ENCODE measurements at places on chromosomes 4 and X.

- no peak for DNase-seq
- no peak overlapping the region for H3K4me3 ChIP-seq
- peaks cover 2% of the 10 kb centered on the region for H3K27me3 ChIP-seq
- H3K27ac ChIP-seq: no peak overlapping the region
- H3K4me1 ChIP-seq: peaks cover 3% of the 10 kb centered on the region
Measured at GRCh38 chr4:81378386-81378785, 93.3 kb downstream of the RASGEF1B start.

- peak; percentile 66 for DNase-seq
- H3K4me1 ChIP-seq: peaks cover 6% of the 10 kb centered on the region
- peak within 1 kb of the TSS; percentile 1 for H3K27ac ChIP-seq
- no peaks in the 10 kb centered on the region for H3K36me3 ChIP-seq
- H3K4me3 ChIP-seq: peak within 1 kb of the TSS; percentile 65
- H3K27me3 ChIP-seq: no peaks in the 10 kb centered on the region
Measured at GRCh38 chrX:101617211-101618191, at the start of gene ARMCX6. Gene ARMCX6, minus strand, starts transcription at chrX:101618000. Its CDS starts 1,380 bp downstream, at chrX:101616620.

- H3K27ac ChIP-seq: no peak overlapping the region
- no peaks in the 10 kb centered on the region for H3K4me1 ChIP-seq
- H3K36me3 ChIP-seq: peaks cover 17% of the 10 kb centered on the region
- no peaks in the 10 kb centered on the region for H3K27me3 ChIP-seq
- no peak overlapping the region for H3K4me3 ChIP-seq
Measured at GRCh38 chr4:13455411-13455810, 28.7 kb downstream of the RAB28 start.

DNA sequence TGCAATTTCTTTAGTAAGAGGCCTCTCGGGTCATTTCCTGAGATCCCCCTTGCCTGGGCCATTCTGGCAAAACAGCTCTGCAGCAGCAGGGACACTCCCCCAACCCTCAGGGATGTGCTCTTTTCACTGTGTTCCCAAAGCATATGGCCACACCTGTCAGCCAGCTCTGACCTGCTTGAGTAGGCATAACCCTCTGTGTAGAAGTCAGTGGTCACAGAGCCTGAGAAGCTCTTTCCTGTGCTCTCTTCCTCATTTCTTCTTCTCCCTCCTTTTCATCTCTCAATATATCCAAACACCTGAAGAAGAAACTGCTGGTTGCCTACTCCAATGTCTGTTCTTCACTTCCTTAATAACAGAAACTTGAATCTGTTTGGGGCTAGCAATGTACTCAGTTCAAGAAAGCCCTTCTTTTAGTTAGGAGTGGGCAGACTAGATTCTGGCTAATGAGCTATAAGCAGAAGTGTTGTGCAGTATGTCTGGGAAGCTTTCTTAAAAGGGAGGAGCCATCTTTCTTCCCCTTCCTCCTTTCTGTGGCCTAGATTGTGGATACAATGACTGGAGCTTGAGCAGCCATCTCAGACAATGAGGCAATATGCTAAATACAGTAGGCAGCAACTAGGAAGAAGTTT lies 73.3 kb downstream of the PRPS1 start:
- H3K27ac ChIP-seq: peak overlapping the region; percentile 72
- DNase-seq: no peak
- H3K27me3 ChIP-seq: no peaks in the 10 kb centered on the region
- no peaks in the 10 kb centered on the region for H3K36me3 ChIP-seq

DNA sequence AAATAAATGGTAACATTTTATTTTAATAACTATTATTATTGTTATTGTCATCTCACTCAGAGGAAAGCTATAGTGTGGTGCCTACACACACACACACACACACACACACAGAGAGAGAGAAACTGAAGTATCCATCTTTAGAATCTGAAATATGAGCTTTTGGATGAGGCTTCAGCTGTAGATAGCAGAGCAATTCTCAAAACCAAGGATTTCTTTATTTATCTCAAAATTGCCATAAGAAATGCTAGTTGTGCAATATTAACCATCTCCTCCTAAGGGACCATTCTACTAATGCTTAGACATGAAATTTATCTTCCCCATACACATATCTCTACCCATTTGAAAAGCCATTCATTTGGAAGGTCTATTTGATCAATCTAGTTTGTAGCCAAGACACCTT lies 50.1 kb upstream of the SGMS2 start:
- no peaks in the 10 kb centered on the region for H3K4me1 ChIP-seq
- no peaks in the 10 kb centered on the region for H3K36me3 ChIP-seq
- no peaks in the 10 kb centered on the region for H3K27me3 ChIP-seq
- H3K27ac ChIP-seq: no peak overlapping the region

- H3K36me3 ChIP-seq: no peaks in the 10 kb centered on the region
- H3K27ac ChIP-seq: no peak overlapping the region
- H3K4me3 ChIP-seq: no peak overlapping the region
- DNase-seq: no peak
- H3K27me3 ChIP-seq: no peaks in the 10 kb centered on the region
Measured at GRCh38 chr4:107279733-107280132, 243.6 kb upstream of the DKK2 start.

DNA sequence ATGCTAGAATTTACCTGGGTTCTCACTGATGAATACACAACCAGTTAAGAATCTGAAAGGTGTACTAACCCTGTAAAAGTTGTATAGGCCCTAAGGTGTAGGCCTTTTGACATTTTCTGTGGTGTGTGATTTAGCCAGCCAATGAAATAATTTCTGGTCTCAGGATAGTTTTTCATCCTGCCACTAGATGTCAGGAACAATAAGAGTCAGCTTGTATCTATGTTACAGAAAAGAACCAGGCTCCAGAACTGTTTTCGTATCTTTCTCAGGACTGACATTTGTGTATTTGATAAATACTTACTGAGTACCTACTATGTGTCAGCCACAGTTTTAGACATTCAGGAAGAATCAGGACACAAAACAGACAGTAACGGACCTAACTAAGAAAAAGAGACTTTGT lies 673.6 kb upstream of the TENM3 start:
- no peak overlapping the region for H3K27ac ChIP-seq
- no peak overlapping the region for H3K4me3 ChIP-seq
- no peaks in the 10 kb centered on the region for H3K4me1 ChIP-seq
- H3K27me3 ChIP-seq: no peaks in the 10 kb centered on the region
- no peaks in the 10 kb centered on the region for H3K36me3 ChIP-seq

DNA sequence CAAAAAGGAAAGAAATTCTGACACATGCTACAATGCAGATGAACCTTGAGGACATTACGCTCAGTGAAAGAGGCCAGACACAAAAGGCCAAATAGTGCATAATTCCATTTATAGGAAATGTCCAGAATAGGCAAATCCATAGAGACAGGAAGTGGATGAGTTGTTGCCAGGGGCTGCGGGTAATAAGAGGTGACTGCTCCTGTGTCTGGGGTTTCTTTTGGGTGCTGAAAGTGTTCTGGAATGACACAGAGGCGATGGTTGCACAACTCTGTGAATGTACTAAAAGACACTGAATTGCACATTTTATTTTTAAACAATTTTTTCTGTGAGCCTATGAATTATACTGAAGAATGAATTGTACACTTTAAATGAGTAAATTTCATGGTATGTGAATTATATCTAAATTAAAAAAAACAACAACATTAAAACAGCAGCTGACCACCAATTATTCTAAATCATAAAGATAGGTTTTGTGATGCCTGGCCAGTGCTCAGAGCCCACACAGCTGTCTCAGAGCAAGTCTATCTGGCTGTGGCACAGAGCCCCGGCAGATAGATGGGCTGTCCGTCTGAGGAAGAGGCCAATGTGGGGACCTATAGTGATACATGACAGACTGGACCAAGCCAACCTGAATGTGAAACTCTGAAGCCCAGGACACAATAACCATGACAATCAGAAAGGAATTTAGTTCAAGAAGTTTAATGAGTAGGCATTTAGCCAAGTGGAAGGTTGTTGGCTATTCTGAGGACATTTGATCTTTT lies 23.5 kb upstream of the IRAK1 start:
- DNase-seq: no peak
- H3K4me3 ChIP-seq: no peak overlapping the region
- H3K27ac ChIP-seq: no peak overlapping the region
- no peaks in the 10 kb centered on the region for H3K27me3 ChIP-seq
- H3K36me3 ChIP-seq: no peaks in the 10 kb centered on the region

GRCh38 chr4:151753056-151753455 lies 7.8 kb downstream of the GATB start:
- H3K27me3 ChIP-seq: no peaks in the 10 kb centered on the region
- peaks cover 14% of the 10 kb centered on the region for H3K36me3 ChIP-seq
- DNase-seq: no peak
- H3K4me3 ChIP-seq: no peak overlapping the region
- no peak overlapping the region for H3K27ac ChIP-seq

DNA sequence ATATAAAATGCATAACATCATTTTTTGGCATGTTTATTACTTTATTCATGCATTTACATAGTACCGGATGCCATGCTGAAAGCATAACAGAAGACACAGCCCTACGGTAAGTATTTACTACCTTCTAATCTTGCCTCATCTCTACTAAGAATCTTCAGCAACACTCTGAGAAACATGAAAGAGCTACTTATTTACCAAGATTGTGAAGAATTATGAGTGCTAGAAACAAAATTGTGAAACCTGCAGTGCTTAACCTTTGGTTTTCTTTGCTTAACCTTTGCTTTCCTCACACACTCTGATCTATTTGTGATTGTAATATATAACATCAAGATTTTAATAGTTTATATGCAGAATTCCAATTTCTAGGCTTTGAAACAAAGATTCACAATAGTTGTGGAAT lies 7.4 kb downstream of the ANTXR2 start:
- no peaks in the 10 kb centered on the region for H3K36me3 ChIP-seq
- H3K27ac ChIP-seq: no peak overlapping the region
- no peak overlapping the region for H3K4me3 ChIP-seq

GRCh38 chr4:25723409-25723808 lies 67.8 kb downstream of the SLC34A2 start:
- DNase-seq: no peak
- no peaks in the 10 kb centered on the region for H3K4me1 ChIP-seq
- H3K27me3 ChIP-seq: no peaks in the 10 kb centered on the region
- H3K36me3 ChIP-seq: no peaks in the 10 kb centered on the region

- no peak overlapping the region for H3K4me3 ChIP-seq
- H3K27me3 ChIP-seq: no peaks in the 10 kb centered on the region
- no peak overlapping the region for H3K27ac ChIP-seq
- no peaks in the 10 kb centered on the region for H3K4me1 ChIP-seq
- H3K36me3 ChIP-seq: peaks cover 4% of the 10 kb centered on the region
Measured at GRCh38 chr4:77872723-77873445, 10.3 kb downstream of the MRPL1 start.

DNA sequence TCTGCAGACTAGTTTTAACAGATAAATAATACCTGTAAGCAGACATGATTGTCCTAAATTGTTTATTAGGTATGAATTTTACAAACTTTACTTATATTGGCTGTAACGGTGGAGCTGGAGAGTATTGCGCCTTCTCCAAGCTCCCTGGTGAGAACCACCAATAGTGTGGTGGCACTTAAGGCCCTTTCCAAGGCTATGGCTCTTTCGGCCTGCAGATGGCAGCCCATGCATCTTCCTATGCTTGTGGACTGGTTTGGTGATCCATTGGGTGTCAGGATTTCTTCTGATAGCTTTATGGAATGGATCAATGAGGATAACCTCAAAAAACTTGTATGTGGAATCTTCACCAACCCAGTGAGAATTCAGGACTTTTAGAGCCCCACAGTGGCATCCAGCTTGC lies 7.8 kb downstream of the LARP1B start:
- peak; percentile 25 for DNase-seq
- H3K4me3 ChIP-seq: no peak overlapping the region
- no peaks in the 10 kb centered on the region for H3K27me3 ChIP-seq
- H3K36me3 ChIP-seq: no peaks in the 10 kb centered on the region
- no peak overlapping the region for H3K27ac ChIP-seq

DNA sequence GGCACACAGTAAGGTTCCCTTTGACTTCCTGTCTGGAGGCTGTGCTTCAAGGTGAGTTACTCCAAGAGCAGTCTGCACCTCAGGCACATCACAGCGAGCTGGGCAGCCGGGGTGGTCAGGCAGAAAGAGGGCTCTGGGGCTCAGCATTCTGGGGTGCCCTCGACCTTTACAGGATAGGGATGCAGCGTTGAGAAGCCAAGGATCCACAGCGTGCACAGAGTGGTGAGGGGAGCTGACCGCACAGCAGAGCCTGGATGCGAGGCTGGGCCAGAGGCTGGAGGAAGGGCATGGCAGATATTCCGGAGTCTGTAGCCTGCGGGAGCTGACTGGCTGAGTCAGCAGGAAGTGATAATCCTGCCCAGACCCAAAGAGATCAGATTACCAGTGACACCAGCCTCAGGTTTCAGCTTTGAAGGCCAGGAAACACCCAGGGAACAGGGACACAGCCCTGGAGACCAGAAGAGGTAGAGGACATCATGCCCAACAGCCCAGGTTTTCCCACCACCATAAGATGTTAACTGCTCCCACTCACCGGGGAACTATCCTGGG lies 38.4 kb upstream of the PDLIM3 start:
- no peaks in the 10 kb centered on the region for H3K27me3 ChIP-seq
- no peak overlapping the region for H3K27ac ChIP-seq
- DNase-seq: no peak
- H3K4me3 ChIP-seq: no peak overlapping the region
- H3K36me3 ChIP-seq: no peaks in the 10 kb centered on the region
- H3K4me1 ChIP-seq: no peaks in the 10 kb centered on the region

GRCh38 chr4:23779839-23780238 lies 110.0 kb downstream of the PPARGC1A start:
- H3K27me3 ChIP-seq: no peaks in the 10 kb centered on the region
- no peak for DNase-seq
- no peaks in the 10 kb centered on the region for H3K4me1 ChIP-seq
- H3K27ac ChIP-seq: no peak overlapping the region

DNA sequence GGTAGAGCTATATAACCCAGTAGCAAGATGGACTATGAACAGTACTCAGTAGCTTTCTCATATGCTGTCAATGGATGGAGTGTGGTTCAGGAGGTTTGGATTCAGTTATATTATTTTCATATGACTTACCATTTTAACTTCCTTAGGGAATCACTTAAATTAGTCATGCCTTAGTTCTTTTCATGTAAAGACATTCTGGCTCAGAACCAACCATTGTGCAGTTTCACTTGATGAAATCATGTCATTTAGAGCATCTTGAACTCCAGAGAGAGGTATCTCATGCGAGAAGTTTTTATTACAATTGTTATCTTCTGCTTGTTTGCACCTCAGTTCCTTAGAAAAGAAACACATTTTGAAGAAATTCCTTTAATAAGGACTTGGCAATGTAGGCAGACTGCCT lies 55.8 kb downstream of the IL1RAPL2 start:
- H3K4me1 ChIP-seq: no peaks in the 10 kb centered on the region
- H3K36me3 ChIP-seq: no peaks in the 10 kb centered on the region
- H3K27ac ChIP-seq: no peak overlapping the region
- H3K27me3 ChIP-seq: no peaks in the 10 kb centered on the region

DNA sequence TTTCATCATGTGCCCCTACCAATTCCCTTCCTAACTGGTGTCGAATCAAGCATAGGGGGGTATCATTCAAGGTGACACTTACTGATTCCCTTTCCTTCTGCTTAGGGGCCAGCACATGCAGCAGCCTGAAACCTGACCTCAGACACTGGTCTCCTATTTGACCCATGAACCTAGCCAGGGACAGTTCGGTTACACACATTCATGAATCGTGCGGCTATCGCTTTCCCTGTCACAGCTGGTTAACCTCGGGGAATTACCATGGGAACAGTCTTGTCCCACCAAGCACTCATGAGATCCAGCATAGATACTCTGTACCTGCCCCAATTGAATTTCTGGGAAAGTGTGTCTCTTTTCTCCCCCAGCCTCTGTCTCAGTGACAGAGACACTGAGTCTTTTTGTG lies 140.4 kb downstream of the ZNF674 start:
- H3K4me1 ChIP-seq: no peaks in the 10 kb centered on the region
- DNase-seq: no peak
- no peaks in the 10 kb centered on the region for H3K36me3 ChIP-seq
- H3K4me3 ChIP-seq: no peak overlapping the region
- H3K27ac ChIP-seq: no peak overlapping the region
